ENCODE measurements at places on chromosomes 11 and 22.

DNA sequence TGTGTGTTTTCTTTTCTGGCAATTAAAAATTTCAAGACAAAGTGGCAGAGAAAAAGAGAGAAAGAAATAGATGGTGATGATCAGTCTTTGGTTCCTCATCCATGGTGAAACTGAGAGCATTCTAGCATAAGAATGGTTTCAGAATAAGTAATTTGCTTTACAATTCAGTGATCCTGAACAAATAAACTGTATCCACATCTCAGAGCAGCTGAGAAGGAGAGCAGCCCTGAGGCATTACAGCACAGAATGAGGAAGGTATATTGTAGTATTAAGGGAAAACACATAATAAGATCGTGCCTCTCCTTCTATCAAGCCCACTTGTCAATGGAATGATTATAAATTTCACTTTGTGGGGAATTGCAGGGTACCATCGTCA lies 17.4 kb downstream of the LUZP2 start:
- DNase-seq: no peak

GRCh38 chr11:6332066-6332465 lies 11.8 kb upstream of the CAVIN3 start:
- DNase-seq: no peak

- no peak for DNase-seq
Measured at GRCh38 chr22:24321999-24322398, 51.4 kb downstream of the SPECC1L start.

DNA sequence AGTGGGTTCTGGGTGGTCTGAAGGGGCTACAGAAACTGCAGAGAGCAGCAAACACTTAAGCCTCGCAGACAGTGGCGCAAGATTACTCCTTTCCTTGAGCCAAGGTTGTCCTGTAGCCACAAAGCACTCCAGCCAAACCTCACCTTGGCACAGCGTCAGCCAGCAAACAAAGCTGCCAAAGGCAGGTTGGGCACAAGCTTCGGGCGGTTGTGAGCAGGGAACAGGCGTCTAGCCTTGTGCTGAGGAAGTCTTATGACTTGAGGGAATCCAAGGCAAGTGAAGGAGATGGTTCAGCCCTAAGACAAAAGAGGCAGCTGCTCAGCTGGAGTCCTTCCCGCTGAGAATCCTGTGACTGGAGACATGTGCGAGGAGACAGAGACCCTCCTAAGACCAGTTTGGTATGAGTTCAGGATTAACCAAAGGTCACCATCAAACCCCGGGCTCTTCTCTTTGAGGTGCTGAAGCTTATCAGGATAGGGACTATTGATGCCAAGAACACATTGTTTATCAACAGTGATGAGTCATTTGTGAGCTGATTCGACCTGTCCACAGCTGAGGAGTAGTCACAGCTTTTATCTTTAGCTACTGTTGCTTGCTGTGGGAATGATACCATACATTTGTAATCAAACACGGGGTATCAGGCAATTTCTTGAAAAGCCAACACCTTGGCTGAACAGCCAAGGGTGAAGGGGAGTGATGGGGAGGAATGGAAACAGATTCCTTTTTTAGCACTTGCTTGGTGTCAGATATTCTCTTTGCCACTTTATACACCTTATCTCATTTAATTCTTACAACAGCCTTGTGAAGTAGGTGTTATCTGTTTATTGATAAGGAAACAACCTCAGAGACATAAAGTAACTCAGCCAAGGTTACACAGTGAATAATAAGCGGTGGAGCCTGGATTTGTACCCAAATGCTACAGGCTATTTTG lies 4.6 kb downstream of the ADM start:
- DNase-seq: peak; percentile 89

- DNase-seq: peak; percentile 44
Measured at GRCh38 chr22:50548040-50548920, 2.6 kb downstream of the KLHDC7B start.

GRCh38 chr11:70594031-70594430 lies 195.7 kb downstream of the CTTN start:
- no peak for DNase-seq

DNA sequence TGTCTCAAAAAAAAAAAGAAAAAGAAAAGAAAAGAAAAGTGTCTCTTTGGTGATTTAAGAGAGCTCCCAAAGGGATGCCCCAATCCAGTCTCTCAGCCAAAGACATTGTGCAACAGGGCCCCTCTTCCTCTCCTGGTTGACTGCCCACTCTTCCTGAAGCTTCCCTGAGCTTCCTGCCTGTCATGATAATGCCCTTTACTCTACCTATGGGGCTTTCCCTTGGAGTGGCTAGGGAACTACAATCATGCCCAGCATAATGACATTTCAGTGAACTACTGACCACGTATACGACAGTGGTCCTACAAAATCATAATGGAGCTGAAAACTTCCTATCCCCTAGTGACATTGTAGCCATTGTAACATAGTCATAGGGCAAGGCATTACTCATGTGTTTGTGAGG lies 118.0 kb downstream of the RASSF10 start:
- DNase-seq: peak; percentile 43

GRCh38 chr11:43866520-43866919 lies 14.1 kb upstream of the ALKBH3 start:
- DNase-seq: no peak

DNA sequence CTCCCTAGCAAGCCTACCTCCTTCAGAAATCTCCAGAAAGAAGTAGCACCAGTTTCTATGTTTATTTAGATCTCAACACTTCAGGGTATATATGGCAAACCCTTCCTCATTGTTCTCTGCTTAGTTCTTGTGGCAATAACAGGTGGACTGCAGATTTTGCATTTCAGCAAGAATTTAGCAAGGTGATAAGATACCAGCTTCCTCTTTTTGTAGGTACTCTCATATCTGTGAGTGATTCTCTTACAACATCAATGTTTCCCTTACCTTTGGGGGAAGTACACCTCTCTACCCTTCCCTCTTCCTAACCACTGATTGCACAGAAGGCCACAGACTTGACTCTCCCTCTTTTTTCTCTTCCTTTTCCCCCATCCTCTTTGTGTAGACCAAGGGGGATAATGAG lies 230.9 kb upstream of the SESN3 start:
- DNase-seq: peak; percentile 18

- no peak for DNase-seq
Measured at GRCh38 chr11:78147807-78148206, 8.4 kb upstream of the ALG8 start.

DNA sequence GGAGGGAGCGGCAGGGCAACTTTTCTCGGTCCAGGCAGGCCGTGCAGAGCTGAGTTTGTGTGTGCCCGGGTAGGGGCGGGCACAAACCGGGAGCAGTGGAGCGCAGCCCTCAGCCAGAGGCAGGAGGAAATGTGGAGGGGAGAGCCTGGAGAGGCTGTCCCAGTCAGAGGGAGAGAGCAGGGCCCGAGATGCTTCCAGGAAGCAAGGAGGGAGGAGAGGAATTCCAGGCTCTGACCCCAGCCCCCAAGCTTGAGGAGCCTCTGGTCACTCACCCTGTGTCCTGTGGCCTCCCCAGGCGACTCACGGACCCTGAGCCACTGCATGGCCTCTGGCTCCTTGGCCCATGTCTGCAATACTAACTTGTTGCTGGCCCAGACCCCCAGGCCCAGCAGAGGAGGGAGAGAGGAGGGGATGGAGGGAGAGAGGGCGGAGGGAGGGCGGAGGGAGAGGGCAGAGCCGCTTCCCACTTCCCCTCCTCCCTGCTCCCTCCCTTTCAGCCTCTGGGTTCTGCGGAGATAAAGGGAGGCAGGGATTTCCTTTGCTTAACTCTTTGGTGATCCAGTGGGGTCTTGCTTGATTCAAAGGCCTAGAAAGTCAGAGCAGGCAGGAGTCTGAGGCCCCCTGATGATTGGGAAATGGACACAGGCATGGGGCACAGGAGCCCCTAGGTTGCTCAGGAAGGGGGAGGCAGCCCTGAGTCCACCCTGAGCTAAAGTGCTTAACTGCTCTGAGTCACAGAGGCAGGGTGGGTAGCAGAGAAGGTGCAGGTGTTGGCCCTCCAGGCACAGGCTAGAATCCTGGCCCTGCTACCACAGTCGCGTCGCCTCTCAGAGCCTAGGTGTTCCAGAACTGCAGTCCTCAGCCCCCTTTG lies at the start of gene C1QTNF6:
C1QTNF6 (minus strand) TSS at position 357 of the 871 bp plus-strand sequence; CDS start at position 323, 34 bp downstream.
- no peak for DNase-seq

- DNase-seq: no peak
Measured at GRCh38 chr22:26887456-26887855, 230.1 kb downstream of the MIAT start.
